Esophagus muscularis mucosa (tissue), 4 donors: ENCODE measurements at places on chromosomes 7 and 10.

DNA sequence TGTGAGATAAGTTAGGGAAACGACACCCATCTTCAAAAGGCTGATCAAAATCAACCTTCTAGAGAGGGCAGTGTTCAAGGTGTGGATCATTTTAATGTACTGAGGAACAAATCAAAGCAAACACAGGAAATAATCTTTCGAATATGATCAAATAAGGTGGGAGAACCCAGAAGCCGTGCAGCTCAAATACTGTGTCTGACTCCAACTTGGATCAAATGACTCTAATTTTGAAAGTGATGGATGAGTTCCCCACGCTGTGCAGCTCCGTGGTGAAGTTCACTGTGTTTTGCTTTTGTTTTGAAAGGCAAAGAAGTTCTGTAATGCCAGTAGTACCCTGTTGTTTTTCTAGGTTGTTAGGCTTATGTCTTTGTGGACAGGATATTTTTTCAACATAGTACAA is 250.9 kb downstream of the SFMBT2 start:
- no peak for DNase-seq

DNA sequence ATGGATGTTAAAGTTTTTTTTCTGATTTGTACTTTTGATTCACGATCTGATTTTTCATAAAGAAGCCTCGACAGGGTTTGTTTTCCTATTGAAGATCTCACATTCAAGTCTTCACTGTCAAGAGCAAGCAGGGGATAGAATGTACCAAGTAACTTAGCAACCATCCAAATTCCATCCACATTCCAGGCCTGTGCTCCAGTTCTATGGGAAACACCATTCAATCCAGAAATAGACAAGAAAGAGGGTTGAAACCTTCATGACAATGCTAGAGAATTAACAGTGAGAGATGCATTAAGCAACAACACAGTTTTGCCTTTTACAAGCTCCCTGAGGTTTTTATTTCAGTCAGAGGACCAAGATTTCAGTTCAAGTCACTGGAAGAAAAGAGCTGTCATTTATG is 300.2 kb downstream of the NEBL start:
- no peak for DNase-seq

GRCh38 chr10:95413588-95413987 is 122.8 kb upstream of the PDLIM1 start:
- DNase-seq = no peak

GRCh38 chr7:27685209-27685608 is 22.5 kb upstream of the HIBADH start:
- DNase-seq = no peak

GRCh38 chr7:150325901-150326300 is 2.6 kb upstream of the ACTR3C start:
- no peak for DNase-seq

GRCh38 chr10:117460846-117461765 is 81.4 kb upstream of the EMX2 start:
- DNase-seq = no peak

- DNase-seq = no peak
Measured at GRCh38 chr7:85890244-85890811, 703.5 kb upstream of the SEMA3D start.

GRCh38 chr7:116953372-116953905 is at the start of gene ST7:
ST7 (plus strand) TSS chr7:116953501; CDS start chr7:116953541, 40 bp downstream.
- DNase-seq = no peak

DNA sequence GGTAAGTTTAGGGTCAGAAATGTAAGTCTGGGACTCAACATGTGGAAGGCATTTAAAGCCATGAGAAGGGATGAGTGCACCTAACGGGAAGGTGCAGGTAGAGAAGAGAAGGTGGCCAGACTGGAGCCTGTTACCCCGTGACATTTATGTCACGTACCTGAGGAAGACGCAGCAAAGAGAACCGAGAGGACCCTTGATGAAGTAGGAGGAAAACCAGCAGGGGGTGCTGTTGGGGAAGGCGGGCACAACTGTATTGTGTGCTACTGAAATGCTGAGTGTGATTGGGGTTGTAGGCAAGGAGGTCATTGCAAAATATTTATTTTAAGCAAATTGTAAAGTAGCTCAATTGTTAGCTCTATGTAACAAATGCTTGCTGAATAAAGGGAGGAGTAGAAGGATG is 338.2 kb upstream of the PRKCQ start:
- DNase-seq = peak; percentile 57

DNA sequence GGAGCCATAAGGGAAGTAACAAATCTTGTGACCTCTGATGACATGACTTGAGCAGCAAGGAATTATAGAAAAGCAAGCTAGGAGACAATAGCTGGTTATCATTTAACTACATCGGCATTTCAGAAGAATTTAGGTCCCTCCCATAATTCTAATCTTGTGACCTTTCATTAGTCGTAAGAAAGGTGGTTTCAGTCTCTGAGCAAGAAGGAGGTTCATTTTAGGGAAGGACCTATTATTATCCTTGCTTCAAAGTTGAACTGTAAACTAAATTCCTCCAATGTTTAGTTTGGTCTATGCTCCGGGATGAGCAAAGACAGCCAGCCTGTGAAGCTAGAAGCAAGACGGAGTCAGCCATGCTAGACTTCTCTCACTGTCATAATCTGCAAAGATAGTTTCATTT is 159.6 kb downstream of the SLC16A9 start:
- DNase-seq = no peak

- DNase-seq = no peak
Measured at GRCh38 chr7:34160261-34160752, 255.0 kb downstream of the BMPER start.

GRCh38 chr7:130758429-130759056 is 24.5 kb upstream of the KLF14 start:
- DNase-seq = no peak

GRCh38 chr10:71666639-71667386 is 52.8 kb downstream of the C10orf105 start:
- no peak for DNase-seq

DNA sequence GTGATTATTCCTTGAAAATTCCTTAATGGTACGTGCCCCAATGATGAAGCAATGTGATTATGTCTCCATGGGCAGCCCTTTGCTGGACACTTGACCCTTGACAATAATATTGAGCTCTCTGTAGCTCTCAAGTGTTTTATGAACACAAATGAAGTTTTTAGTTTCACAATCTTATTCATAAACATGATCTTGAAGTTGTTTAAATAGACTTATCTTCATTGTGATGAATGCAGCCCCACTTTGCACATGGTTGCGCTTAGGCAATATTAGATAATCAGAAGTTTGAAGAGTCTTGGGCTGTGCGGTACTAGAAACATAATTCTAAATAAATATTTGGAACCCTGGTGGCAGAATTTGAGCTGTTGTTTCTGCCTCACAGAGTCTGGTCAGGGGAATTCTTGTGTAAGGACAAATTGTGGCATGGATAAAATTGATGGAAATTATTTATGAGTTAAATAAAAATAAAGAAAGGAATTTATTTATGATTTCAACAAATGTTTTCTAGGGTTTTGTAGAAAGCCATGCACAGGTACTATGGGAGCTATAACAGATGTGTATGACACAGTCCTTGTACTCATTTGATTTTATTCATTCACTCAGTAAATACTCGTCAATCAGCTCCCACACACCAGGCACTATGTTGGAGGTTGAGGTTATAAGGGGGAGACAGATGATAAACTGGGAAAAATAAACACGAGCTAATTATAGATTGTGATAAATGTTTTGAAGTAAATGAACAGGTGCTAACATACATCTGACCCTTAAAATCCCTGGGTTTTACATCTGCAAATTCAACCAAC is 217.9 kb downstream of the GALNT17 start:
- no peak for DNase-seq

DNA sequence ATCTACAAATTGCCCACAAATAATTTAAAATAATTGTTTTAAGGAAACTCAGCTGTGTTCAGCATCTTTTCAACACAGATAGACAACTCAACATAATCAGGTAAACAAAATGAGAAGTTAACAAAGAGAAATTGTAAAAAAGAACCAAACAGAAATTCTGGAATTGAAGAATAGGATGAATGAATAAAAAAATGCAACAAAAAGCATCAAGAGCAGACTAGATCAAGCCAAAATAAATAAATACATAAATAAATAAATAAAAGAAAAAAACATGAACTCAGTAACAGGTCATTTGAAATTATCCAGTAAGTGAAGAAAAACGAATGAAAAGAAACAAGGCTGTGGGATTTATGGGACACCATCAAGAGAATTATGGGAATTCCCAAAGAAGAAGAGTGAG is 94.0 kb upstream of the CDK6 start:
- DNase-seq = no peak

DNA sequence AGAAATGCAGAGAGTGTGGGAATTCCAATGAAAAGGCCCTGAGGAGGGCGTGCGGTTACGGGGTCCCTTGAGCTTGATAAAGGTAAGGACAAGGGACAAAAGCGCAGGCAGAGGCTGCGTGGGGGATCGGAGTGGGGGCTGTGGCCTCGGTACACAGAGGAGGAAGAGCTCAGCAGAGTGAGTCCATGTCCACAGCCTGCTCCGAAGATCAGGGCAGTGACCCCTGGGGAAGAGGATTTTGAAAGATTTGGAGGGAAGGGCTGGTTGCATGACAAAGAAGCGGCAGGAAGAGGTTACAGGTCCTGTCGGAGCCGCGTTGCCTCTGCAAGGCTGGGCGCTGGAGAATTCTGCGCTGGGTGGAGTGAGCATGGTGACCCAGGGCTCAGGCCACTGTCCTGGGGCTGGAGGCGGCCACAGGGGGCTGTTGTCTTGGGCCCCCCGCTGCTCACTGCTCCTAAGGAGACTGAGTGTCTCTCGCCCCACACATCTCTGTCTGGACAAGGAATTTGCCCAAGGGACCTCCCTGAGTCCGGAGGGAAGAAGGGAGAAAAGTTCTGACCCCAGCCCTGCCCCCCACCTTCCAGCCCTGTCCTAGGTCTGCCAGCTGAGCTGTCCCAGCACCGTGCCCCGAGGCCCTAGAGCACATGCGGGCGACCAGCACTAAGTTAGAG is 69.8 kb upstream of the INSIG1 start:
- DNase-seq = no peak

DNA sequence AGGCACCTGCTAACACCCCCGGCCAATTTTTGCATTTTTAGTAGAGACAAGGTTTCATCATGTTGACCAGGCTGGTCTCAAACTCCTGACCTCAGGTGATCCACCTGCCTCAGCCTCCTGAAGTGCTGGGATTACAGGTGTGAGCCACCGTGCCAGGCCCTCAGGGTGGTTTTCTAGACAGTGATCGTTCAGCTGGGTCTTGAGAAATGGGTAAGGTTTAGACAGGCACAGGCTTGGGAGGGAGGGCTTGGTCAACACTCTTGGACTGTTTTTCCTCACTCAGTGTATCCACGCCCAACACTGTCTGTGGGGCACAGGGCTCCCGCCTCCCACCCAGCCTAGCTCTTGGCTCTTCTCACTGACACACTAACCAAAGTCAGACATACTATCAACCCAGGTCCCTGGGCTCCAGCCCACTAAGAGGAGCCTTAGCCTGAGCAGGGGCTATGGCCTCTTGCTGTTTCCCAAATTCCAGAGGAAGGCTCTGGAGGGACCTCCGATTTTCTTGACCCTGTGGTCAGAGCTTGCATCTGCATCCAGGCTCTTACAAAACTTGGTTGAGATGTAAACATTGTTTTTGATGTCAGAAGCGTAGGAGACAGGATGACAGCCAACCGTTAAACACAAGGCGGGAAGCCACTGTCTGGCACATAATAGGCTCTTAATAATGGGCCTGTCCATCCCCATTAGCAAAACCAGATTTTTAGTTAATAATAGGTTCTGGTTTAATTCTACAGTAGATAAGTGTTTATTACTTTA is 143.9 kb downstream of the PRKAG2 start:
- DNase-seq = no peak

DNA sequence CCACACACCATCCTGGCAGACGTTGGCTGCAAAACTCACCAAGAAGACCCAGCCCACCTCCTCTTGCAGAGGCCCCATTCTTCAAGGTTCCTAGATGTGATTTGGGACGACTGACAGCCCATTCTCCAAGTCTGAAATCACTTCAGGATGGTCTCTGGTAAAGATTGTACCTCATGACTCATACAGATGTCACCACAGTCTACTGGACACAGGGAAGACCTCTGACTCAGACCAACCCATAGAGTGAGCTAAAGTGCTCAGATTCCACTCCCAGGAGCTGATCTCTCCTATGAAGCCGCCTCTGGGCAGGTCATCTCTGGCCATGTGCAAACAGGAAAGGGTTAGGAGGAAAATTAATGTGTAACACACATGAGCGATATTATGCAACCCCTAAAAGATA is 102.4 kb upstream of the VWC2 start:
- no peak for DNase-seq

DNA sequence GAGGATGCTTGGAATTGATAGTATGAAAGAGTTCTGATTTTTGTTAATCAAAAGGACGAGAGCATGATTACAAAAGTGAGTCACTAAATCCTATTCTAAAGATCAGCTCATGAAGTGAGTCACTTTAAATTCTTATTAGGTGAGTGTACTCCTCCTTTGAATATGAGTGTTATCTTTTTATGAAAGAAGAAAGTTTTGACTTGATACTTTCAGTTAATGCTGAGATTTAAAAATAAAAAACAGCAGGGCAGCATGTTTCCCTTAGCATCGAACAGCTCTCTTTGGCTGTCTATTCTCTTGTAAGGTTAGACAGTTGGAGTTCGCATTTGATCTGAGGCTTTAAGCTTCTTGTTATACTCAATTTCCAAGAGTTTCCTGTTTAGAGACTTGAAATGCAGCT is 222.0 kb downstream of the TWIST1 start:
- no peak for DNase-seq

DNA sequence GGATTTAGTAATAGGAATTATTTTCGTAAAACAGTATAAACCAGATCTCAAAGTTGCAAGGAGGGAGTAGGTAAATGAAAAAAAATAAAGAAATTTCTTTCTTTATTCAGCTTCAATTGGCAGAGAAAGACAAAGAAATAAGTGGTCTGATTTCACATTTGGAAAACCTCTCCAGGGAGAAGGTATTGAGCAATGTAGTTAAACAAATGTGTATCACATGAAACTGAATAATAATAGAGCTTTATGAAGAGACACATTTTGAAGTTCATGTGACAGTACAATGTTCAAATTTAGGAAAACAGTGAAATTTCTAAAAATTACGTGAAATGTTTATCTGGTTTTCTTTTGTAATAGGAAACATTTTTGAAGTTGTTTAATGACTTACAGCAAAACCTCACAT is 63.0 kb downstream of the TAX1BP1 start:
- DNase-seq = no peak

DNA sequence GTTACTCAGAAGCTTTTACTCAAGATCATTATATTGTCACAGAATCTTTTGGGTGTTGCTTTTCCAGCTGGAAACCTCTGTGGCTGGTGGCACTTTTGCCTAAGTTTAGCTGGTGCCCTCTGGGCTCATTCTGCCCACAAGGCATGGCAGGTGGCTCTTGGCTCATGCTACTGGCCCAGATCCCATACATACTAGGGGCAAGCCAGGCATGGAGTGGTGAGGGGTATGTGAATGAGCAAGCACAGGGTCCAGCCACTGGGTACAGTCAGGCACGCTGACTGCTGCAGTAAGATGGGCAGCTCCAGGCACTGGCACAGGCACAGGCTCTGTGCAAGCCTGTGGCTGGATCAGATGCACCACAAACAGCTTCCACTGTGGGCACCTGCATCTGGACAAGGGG is 375.0 kb upstream of the SEMA3C start:
- no peak for DNase-seq

GRCh38 chr10:73910764-73911552 is at the start of gene PLAU:
PLAU (plus strand) TSS chr10:73911132; CDS start chr10:73911556, 424 bp downstream.
- no peak for DNase-seq

GRCh38 chr10:79166312-79166721 is 97.6 kb downstream of the ZMIZ1 start:
- no peak for DNase-seq
